Activated CD4-positive, alpha-beta T cell treated with anti-CD3 and anti-CD28 coated beads, Interleukin-2, amount 50 U/mL, for 24 hours (primary cell): ENCODE measurements at places on chromosomes 1 and 21.

- no peak for DNase-seq
Observed at GRCh38 chr1:196544617-196545016, 63.6 kb downstream of the KCNT2 start.

DNA sequence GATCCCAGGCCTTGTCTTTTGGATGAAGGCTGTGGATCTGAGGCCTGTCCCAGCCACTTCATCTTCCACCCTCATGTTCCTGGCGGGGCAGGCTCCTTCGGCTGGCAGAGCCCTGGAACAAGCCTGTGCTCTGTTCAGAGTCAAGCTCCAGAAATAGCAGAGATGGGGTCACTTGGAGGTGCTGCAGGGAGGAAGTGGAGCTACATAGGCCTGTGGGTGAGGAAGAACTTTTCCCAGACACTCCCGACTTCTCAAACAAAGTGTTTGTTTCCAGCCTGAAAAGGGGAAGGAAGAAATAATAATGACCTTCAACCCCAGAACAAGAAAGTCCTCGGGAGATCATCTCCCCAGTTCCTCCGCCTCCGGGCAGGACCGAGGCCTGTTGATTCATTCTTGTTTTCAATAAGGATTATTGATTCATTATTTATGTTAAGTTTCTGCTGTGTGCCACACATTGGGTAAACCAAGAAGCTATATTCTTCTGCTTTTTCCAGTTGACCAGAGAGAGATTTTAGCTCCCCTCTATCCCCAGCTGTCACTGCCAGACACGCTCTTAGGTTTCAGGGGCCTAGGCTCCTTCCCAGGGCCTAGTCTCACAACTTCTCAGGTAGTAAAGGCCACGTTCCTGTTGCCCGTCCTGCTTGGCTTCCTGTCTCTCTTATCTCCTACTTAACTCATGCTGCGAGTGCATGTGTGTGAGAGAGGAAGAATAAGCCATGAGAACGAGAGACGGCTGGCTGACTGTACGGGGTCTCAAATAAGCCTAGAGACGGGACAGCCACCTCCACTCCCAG, 16.9 kb downstream of the IKBKE start:
- DNase-seq, result no peak

DNA sequence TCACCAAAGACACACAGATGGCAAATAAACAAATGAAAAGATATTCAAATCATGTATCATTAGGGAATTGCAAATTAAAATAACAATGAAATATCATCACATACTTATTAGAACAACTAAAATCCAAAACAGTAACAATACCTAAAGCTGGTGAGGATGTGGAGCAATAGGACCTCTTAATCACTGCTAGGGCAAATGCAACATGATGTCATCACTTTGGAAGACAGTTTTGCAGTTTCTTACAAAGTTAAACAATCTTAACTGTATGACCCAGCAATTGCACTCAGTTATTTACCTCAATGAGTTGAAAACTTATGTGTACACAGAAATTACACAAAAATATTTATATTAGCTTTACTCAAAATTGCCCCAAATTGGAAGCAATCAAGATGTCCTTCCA, 47.3 kb downstream of the SELENOF start:
- DNase-seq, result no peak

- no peak for DNase-seq
Observed at GRCh38 chr1:67001682-67002425, 52.1 kb downstream of the SLC35D1 start.

DNA sequence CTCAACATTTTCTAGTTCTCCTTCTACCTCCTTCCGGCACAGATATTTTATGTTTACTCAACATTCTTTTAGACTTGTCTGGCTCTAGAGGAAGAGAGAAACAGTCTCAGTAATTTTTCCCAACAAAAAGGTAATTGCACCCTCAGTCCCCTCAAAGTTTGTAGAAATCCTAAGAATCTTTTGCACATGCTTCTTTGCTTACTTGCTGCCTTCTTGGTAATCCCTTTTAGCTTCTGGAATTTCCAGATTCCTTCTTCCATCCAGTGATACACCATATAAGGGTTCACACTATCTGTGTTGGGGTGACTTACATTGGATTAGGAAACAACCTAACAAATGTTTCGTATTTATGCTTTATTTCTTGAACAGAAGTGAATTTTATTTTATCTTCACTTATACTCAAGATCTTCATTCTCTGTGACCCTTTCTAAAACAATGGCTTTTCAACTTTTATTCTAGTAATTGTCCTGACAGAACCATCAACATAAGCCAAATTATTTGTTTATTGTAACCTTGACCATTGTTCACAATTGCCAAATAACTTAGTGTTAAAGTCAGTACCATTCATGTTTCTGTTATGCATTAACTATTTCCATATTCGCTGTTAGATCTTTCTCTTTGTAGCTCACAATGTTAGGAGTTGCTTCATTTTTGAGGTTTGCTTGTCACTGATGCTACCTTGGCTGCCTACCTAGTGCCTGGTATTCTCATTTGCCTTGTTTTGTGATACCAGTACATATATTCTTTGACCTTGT, 238.1 kb downstream of the HMCN1 start:
- no peak for DNase-seq

DNA sequence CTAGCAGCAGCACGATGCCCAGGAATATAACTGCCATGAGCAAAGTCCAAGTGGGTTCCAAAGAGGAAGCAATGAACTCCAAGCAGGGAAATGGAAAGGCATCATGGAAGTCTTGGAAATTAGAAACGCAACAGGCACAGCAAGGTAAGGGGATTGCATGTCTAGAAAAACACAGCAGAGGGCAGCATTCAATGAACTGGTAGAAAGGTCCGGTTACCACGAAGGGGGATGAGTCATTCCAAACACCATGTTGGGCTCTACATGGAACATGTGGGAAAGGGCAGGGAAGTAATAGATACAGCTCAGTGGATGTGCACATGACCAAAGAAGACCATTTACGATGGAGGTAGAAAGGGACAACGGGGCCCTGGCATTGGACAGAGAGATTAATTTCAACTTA, 36.4 kb downstream of the RXRG start:
- DNase-seq, result no peak

DNA sequence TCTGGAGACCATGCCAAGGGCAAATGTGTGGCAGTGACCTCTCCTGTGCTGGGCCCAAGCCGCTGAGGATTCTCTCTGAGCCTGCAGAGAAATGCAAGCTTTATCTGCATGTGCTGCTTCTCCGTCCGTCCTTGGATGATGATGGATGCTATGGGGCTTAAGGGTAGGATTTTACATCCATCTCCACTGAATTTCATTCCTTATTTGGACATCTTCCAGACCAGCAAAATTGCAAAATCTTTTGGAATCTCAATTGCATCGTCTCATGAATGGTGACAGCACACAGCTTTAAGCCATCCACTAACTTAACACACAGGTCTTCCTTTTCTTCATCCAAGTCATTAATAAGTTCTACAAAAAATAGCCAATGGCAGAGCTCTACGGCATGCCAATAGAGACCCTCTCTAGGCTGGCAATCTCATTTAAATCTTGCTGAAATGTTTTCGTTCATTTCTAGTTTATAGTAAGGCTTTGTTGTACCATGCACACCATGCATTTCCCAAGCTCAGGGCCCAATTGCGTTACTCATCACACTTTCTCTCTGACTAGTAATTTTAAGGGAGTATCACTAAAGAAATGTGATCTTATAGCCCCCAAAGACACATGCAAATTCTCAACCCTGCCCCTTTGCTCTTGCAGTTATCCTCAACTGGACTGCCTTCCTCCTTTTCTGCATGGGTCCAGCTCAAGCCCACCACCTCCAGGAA, 11.1 kb downstream of the BATF3 start:
- DNase-seq, result no peak

DNA sequence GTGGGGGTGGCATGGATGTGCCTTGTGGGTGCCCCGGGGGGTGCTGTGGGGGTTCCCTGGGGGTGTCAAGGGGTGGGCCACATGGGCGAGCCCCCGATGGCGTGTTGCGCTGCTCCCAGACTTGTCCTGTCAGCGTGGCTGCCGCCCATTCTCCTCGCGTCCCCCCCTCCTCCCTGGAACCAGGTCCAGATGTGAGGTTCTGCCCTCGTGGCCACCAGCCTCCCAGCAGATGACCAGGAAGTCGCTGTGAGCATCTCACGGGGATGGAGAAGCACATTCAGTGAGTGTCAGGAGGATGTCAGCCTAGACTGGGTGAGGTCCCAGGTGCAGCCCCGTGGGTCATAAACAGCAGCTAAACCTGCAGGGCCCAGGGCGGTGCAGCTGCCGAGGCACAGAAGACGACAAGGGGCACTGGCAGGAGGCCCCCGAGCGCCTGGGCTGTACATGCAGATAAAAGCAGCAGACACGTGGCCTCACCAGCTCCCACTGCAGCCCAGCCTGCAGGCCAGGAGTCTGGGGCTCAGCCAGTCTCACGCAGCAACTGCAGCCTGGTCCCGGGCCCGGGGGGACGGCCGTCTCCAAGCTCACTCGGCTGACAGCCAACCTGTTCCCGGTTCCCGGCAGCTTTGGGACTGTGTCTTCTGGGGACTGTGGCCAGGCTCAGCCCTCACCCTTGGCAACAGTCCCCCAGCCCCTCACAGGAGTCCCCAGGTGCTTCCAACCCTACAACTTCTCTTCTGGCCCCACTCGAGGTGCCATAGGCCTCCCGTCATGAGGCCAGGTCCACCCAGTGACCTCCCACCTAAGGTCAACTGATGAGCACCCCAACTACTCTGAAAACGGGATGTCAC, 17.5 kb upstream of the COL6A2 start:
- no peak for DNase-seq

GRCh38 chr1:36134505-36135329, 9.7 kb upstream of the COL8A2 start:
- no peak for DNase-seq

DNA sequence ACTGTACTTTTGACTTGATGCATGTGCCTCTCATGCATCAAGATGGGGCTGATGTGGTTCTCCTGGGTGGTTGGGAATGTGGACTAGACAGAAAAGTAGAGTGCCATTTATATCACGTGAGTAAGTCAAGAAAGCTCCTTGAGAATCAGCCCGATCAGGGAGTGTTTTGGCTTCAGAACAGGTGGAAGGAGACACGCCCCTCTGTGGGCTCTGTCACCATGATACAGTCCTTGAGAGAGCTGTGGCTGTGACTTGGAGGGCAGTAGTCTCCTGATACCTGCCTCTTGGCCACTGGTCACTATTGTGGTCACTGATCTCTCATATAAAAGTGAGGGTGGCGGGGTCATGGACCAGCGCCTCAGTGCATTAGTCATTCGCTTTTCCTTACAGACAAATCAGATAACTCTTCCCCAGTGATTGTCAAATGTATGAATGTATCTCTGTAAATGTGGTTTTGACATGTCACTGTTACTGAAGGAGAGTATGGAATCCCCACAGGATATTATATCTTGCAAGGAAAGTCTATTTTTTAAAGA, 8.9 kb upstream of the C4BPB start:
- no peak for DNase-seq

- peak; percentile 17 for DNase-seq
Observed at GRCh38 chr1:19974822-19975416, 4.5 kb downstream of the PLA2G2A start.

GRCh38 chr1:67618285-67619018, 66.5 kb upstream of the GADD45A start:
- DNase-seq, result no peak

GRCh38 chr1:208834381-208835096, 590.4 kb upstream of the PLXNA2 start:
- DNase-seq, result no peak

DNA sequence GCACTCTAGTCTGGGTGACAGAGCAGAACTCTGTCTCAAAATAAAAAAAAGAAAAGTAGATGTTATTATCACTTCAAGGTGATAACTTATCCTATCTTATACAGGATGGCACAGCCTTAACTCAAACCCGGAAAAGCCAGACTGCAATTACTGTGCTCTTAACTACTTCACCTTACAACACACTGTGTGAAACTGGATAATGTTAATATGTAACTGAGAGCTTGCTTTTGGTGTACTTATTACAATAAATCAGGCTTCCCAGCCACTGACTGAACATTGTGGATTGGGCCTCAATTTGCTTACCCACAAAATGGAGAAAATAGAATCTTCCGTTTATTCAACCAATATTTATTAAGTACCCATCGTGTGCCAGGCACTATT, 1.4 kb downstream of the ORC1 start:
- DNase-seq, result no peak

DNA sequence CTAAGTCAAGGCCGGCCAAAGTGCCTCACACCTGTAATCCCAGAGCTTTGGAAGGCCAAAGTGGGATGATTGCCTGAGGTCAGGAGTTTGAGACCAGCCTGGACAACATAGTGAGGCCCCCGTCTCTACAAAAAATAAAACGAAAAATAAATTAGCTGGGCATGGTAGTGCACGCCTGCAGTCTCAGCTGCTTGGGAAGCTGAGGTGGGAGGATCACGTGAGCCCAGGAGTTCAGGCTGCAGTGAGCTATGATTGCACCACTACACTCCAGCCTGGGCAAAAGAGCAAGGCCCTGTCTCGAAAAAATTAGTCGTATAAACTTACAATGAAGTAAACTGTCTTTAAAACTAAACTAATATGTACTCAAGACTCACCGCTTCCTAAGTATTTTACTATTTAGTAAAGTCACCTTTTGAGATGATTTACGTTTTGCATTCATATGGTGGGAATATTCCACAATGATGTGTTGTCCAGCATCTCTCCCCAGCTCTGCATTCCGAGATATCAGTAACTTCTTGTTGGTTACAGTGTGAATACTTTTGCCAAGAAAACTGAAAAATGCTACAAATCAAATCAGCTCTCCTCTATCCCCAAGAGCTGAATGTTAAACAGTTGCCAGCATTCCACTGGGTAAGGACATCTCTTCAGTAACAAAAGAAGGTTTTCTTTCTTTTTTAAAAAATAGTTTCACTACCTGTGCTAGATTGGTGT, 84.9 kb upstream of the C21orf91 start:
- no peak for DNase-seq

DNA sequence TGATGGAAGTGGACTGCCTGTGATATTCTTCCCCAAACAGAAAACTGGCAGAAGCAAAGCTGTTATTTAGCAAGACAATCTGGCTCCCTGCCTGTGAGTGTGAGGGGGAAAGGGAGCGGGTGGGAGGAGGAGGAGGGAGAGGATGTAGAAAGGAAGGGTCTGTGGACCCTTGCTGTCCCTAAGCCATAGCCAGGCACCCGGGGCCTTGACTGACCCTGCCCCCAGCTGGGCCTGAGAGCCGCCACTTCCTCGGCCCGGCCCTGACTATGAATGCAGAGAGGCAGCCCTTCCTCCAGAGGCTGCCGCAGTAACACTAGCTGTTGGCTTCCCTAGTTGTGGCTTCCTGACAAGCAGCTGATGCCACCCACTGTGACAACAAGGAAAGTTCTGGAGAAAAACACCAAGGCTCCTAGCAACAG, 13.9 kb downstream of the PLA2G2F start:
- DNase-seq, result no peak

GRCh38 chr1:37994886-37995566, 5.2 kb upstream of the SF3A3 start:
- no peak for DNase-seq

DNA sequence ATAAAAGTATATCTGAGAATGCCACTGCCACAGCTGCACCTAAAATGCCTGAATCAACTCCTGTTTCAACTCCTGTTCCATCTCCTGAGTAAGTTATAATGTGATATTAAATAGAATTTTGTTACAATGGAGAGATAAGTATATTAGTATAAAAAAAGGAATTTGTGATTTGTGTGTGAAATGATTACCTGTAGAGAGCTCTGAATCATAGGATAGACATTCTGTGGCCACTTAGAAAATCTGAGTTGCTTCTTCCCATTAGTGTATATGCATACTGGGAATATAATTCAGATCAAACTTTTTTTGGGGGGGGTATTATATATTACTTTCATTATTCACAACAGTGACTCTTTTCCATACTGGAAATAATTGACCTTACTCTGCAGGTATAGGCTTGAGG, 52.9 kb downstream of the SUCO start:
- no peak for DNase-seq
